ENCODE measurements at places on chromosomes 1 and 21. TPM values are rescaled to one million over a fixed set of nuclear protein-coding genes. Genes with fewer than 3 reads are reported as not detected.

- no peak overlapping the region for H3K27ac ChIP-seq
- peaks cover 55% of the 10 kb centered on the region for H3K36me3 ChIP-seq
- H3K27me3 ChIP-seq = no peaks in the 10 kb centered on the region
- DNase-seq = no peak
These were observed 65.7 kb upstream of the MORC3 start for GRCh38 chr21:36254106-36254941.

RABGGTB gene
- 9.3 TPM for polyA plus RNA-seq

KRTAP7-1 gene
- not detected for polyA plus RNA-seq

CD84 gene
- 36.4 TPM for polyA plus RNA-seq

- peaks cover 68% of the 10 kb centered on the region for H3K4me1 ChIP-seq
- H3K4me3 ChIP-seq = peak overlapping the region; percentile 99
- H3K36me3 ChIP-seq = peaks cover 7% of the 10 kb centered on the region
- peak; percentile 46 for DNase-seq
- peak overlapping the region; percentile 87 for H3K27ac ChIP-seq
These were observed 606 bp downstream of the DENND1B start for GRCh38 chr1:197774466-197775281.

GRCh38 chr1:171814692-171815091 lies 26.6 kb upstream of the DNM3 start:
- DNase-seq = no peak
- no peak overlapping the region for H3K4me3 ChIP-seq
- H3K27ac ChIP-seq = no peak overlapping the region

- no peaks in the 10 kb centered on the region for H3K27me3 ChIP-seq
- H3K36me3 ChIP-seq = no peaks in the 10 kb centered on the region
- H3K4me3 ChIP-seq = no peak overlapping the region
These were observed 66.2 kb downstream of the PRDM16 start for GRCh38 chr1:3135073-3135702.

GRCh38 chr1:34987018-34987417 lies 1.9 kb upstream of the TMEM35B start:
- H3K4me3 ChIP-seq = no peak overlapping the region
- peaks cover under 1% of the 10 kb centered on the region for H3K36me3 ChIP-seq
- no peak for DNase-seq

ANKRD65 gene
- not detected for polyA plus RNA-seq

THEM5 gene
- not detected for polyA plus RNA-seq

BRINP3 gene
- polyA plus RNA-seq = not detected

OR4F29 gene
- polyA plus RNA-seq = not detected

GRCh38 chr1:29349871-29350491 lies 113.7 kb downstream of the PTPRU start:
- H3K27ac ChIP-seq = no peak overlapping the region
- no peaks in the 10 kb centered on the region for H3K36me3 ChIP-seq
- no peak overlapping the region for H3K4me3 ChIP-seq
- DNase-seq = no peak
- no peaks in the 10 kb centered on the region for H3K4me1 ChIP-seq

GRCh38 chr1:212514782-212515181 lies 82.1 kb downstream of the NENF start:
- no peak overlapping the region for H3K27ac ChIP-seq
- H3K27me3 ChIP-seq = peaks cover 19% of the 10 kb centered on the region
- no peak for DNase-seq
- H3K4me3 ChIP-seq = no peak overlapping the region
- H3K4me1 ChIP-seq = peaks cover 9% of the 10 kb centered on the region

DNA sequence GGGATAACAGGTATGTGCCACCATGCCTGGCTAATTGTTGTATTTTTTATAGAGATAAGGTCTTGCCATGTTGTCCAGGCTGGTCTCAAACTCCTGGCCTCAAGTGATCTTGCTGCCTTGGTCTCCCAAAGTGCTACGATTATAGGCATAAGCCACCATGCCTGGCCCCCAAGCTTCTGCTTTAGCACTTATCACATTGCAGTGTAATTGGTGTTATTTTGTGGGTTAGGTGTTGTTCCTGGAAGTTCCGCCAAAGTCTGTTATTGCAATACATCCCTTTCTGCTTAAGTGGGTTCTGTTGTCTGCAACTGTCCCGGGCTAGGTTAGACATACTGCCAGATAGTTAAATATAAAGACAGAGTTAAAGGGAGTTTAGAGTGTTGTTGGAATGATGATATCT lies 3.4 kb downstream of the ZCCHC17 start:
- no peak for DNase-seq
- no peak overlapping the region for H3K4me3 ChIP-seq
- H3K4me1 ChIP-seq = peaks cover 23% of the 10 kb centered on the region
- H3K27me3 ChIP-seq = no peaks in the 10 kb centered on the region
- peaks cover 7% of the 10 kb centered on the region for H3K36me3 ChIP-seq

IFNLR1 gene
- polyA plus RNA-seq = 0.67 TPM

DNA sequence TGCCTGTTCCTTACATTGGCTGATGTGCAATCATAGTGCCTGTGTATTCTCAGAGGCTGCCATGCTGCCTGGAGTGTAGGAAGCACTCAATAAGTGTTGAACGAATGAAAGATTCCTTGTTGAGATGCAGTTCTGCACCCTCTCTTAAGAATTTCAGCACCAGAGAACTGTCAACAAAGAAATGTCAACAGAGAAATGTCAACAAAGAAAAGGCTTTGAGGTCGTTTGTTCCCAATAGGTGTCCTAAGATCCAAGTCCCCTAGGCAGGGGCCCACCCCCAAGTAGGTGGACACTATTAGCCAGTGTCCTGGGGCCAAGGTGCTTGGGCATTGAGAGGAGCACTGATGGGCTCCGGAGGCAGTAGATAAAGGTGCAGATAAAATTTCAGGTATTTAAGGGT lies 12.6 kb downstream of the KCND3 start:
- DNase-seq = no peak
- no peaks in the 10 kb centered on the region for H3K4me1 ChIP-seq
- H3K27me3 ChIP-seq = peaks cover 10% of the 10 kb centered on the region
- H3K4me3 ChIP-seq = no peak overlapping the region
- H3K36me3 ChIP-seq = no peaks in the 10 kb centered on the region

- DNase-seq = peak; percentile 11
- no peaks in the 10 kb centered on the region for H3K36me3 ChIP-seq
- no peak overlapping the region for H3K27ac ChIP-seq
- H3K27me3 ChIP-seq = no peaks in the 10 kb centered on the region
These were observed 384.9 kb downstream of the HLX start for GRCh38 chr1:221263831-221264767.

FAAH gene
- polyA plus RNA-seq = 1.7 TPM

DNA sequence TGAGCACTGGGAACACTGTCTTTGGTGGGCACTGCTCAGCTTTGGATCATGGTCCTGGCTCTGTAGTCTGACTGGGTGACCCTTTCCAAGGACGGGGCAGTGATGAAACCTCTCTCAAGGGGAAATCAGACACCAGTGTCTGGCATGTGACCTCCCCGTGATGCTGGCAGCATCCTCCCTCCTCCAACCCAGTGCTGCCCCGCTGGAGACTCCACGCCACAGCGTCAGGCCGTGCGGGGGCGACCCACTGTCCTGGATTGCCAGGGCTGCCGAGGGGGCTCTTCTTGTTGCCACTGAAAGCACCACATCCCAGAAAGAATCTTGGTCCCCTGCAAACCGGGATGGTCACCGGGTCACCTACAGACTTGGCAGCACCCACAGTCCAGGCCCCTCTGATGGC lies 146.4 kb upstream of the ARHGEF16 start:
- DNase-seq = no peak
- no peaks in the 10 kb centered on the region for H3K36me3 ChIP-seq
- H3K27me3 ChIP-seq = no peaks in the 10 kb centered on the region
- H3K4me3 ChIP-seq = no peak overlapping the region

DNA sequence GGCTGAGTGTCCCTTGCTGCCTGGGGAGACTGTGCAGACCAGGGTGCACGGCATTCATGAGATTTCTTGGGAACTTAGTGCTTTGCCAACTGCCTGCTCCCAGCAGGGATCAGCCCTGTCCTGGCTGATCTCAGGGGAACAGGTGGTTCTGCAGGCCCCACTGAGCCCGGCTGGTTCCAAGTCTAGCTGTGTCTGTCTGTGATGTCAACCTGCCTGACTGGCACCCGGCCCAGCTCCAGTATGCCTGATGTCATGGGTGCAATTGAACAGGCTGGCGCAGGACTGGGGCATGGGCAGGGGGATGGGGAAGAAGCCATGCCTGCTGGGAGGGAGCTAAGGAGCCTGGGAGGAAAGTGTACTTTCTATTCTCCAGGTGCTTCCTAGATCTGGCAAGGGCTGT lies 227.1 kb downstream of the GRIK3 start:
- no peaks in the 10 kb centered on the region for H3K4me1 ChIP-seq
- H3K27ac ChIP-seq = no peak overlapping the region
- H3K36me3 ChIP-seq = no peaks in the 10 kb centered on the region

DNA sequence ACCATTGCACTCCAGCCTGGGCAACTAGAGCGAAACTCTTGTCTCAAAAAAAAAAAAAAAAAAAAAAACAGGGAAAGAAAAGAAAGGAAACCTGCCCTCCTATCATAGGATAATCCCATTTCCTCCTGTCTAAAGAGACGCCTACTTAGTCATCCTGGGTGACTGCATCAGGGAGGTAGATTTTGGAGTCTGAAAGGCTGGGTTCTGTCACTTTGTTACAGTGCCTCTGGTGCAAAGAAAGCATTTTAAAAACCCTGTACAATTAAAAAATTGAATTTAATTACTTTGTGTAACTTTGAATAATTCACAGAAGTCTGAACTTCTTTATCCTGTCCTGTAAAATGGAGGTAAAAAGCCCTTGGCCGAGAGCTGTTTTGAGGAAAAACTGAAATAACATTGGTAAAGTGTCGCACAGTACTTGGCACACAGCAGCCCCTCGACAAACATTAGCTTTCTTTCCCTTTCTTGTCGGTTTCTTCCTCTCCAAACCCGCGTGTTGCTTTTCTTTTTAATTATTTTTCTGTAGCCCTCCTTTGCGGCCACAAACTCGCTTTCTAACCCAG lies 657 bp upstream of the HDAC1 start:
- peaks cover 56% of the 10 kb centered on the region for H3K4me1 ChIP-seq
- peak overlapping the region; percentile 85 for H3K27ac ChIP-seq
- no peak for DNase-seq
- peak overlapping the region; percentile 95 for H3K4me3 ChIP-seq

DNA sequence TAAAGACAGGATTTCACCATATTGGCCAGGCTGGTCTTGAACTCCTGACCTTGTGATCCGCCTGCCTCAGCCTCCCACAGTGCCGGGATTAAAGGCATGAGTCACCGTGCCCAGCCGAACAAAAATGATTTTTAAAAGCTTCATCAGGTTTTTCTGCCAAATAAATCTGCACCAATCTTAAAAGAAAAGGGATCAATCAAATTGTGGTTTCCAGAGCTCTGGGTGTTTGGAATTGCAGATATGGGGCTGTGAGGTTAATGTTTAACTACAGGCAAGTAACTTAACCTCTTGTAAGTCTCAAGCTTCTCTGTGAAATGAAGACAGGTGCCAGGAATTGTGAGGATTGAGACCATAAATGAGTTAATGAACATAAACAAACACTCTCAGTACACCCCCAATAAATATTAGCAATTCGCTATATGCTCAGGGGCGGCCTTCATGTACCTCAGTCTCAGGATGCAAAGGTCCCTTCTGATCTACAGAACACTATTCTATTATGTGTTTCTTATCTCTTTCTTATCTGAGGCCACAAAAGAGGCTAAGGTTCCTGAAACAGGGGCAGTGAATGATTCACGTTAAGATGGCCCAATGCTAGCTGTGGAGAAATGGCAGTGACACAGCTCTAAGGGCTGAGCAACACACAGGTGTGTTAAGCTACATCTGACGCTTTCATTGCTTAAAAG lies 7.1 kb upstream of the GNPAT start:
- H3K4me3 ChIP-seq = no peak overlapping the region
- peaks cover 56% of the 10 kb centered on the region for H3K36me3 ChIP-seq
- DNase-seq = no peak
- H3K4me1 ChIP-seq = peaks cover 15% of the 10 kb centered on the region
- no peak overlapping the region for H3K27ac ChIP-seq

- H3K4me1 ChIP-seq = peaks cover 7% of the 10 kb centered on the region
- no peak overlapping the region for H3K27ac ChIP-seq
These were observed 35.0 kb downstream of the COL18A1 start for GRCh38 chr21:45439901-45440461.

DNA sequence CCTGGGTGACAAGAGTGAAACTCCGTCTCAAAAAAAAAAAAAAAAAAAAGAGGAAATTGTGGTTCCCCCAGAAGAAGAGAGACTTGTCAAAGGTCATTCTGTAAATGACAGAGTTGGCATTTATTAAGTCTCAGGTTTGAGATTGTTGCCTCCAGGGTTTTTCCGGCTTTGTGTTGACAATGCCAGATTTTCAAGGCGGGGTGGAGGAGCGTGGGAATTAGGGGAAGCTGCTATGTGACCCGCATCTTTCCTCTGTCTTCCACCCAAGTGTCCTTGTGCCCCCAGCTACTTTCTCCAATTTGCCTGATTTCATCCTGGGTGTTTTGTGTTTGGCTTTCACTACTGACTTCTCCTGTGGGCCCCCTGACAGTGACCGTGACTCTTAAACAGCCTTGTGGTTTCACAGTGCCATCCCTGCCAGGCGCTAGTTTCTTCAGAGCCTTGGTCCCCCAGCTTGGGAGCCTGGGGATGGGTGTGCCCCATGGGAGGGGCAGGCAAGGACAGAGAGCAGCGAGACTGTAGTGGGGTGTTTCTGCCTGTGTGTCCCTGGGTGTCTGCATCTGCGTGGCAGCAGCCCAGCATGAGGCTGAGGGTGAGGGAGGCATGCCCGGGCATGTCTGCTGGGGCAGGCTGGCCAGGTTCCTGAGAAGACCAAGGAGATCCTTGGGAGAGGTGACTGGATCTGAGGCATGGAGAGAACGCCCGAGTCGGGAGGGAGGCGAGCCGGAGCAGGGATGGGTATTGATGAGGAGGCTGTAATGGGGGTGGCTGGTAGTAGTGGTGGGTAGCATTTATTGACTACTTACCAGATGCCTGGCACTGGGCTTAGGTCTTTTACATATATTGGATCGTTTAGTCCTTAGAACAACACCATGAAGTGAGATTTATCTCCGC lies 46.3 kb downstream of the IER5 start:
- no peaks in the 10 kb centered on the region for H3K36me3 ChIP-seq
- DNase-seq = no peak
- peaks cover 24% of the 10 kb centered on the region for H3K4me1 ChIP-seq
- H3K4me3 ChIP-seq = peak overlapping the region; percentile 26
- H3K27me3 ChIP-seq = no peaks in the 10 kb centered on the region

DNA sequence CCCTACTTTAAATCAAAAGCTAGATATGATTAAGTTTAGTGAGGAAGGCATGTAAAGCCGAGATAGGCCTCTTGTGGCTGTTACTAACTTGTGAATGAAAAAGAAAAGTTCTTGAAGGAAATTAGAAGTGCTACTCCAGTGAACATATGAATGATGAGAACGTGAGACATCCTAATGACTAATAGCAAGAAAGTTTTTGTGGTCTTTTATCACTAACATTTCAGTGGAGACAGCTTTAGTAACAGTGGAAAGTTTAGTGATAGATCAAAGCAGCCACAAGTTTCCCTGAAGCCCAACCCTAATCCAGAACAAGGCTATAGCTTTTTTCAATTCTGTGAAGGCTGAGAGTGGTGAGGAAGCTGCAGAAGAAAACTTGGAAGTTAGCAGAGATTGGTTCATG lies 73.6 kb upstream of the LRRC8B start:
- peaks cover 6% of the 10 kb centered on the region for H3K27me3 ChIP-seq
- H3K36me3 ChIP-seq = no peaks in the 10 kb centered on the region
- no peak for DNase-seq
- no peak overlapping the region for H3K4me3 ChIP-seq
- no peaks in the 10 kb centered on the region for H3K4me1 ChIP-seq
